COR-L47 (cell line): ENCODE measurements at places on chromosomes 1 and 21.

DNA sequence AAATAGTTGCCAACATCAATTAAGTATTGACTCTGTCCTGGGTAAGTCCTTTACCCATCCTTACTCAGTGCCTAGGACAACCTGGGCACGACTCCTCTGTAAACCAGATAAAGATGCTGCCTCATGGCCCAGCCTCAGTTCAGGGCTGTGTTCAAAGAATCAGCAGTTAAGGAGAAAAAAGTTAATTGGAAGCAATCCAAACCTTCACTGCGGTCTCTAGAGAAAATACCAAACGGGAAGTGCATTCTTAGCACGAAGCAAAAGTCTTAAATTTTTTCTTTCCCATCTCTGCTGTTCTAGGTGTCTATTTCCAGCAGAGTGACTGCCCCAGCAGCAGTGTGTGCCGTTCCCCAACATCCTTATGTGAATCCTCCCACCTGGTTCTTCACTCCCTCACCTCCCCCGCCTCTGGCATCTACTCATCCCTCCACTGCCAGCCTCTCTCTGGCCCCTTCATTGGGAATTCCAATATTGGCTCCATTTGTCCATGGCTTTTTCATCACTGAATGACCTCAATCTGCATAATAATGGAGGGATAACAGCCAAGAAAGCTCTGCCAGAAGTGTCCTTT is 23.2 kb downstream of the KANK4 start:
- no peak for DNase-seq

GRCh38 chr21:17789069-17789468 is 30.1 kb downstream of the C21orf91 start:
- DNase-seq: no peak

- no peak for DNase-seq
Measured at GRCh38 chr1:216566641-216567205, 143.5 kb upstream of the USH2A start.

- no peak for DNase-seq
Measured at GRCh38 chr1:241447031-241447644, 72.4 kb downstream of the FH start.

DNA sequence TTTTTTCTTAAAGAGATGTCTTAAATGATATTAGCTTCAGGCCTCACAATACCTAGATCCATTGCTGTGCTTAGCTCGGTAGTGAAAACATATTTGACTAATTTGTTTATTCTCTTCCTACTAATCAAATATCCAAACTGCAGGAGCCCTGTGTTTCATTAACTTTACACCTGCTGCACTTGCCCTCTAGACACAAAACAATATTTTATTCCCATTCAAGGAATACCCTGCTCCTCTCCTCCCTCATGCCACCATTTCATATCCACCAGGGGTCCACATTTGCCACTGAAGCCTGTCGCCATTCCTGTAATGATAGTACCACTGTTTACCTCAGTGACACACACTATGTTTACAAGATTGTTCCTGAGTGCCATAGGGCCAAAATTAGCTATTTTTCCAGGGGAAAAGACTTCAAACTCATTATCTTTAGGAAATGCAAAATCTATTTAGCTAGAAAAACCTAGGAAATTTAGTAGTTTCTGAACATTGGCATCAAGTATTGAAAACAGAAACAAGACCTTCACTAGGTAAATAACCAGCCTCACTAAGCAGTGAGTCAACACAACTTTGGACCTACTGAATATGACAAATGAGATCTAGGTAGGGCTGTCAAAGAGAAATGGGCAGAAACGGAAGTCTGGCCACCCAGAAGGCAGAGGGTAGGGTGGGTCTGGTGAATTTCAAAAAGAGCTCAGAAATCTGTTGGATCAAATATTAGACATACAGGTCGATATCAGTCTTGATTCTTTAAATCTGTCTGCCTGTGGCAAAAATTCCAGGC is 134.6 kb upstream of the KCNK1 start:
- DNase-seq: peak; percentile 65

DNA sequence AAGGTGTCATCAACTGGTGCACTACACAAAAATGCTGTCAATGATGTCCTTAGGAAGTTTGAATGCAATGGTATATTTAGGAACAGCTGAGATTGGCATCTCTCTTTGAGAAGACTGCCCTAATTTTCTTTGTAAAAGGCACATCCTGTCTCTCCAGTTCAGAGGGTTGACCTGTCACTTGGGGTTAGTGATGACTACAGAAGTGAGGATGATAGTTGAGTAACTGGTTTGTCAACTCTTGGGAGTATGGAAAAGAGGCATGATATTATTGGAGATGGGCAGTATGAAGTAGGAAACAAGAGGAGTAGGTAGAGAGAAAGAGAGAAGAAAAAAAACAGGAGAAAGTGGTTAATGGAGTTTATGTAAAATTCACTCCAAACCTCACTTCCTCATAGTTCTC is 40.4 kb upstream of the PIGC start:
- DNase-seq: no peak

DNA sequence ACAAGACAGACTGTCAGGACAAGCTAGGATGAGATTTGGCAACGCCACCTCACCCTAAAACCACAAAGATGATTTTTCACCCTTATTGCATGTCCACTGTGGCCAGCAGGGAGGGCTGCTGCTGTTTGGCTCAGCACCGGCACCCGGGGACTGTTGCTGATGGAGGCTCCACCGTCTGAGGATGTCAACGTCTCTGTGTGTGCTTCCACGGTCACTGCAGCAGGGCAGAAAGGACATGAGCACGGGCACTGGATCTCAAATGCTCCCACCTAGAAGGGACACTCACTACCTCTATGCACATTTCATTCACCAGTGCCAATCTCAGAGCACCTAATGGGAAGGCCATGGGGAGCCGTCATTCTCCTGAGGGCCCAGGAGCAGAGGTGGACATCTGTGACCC is 599.6 kb downstream of the PTPRU start:
- DNase-seq: peak; percentile 38

DNA sequence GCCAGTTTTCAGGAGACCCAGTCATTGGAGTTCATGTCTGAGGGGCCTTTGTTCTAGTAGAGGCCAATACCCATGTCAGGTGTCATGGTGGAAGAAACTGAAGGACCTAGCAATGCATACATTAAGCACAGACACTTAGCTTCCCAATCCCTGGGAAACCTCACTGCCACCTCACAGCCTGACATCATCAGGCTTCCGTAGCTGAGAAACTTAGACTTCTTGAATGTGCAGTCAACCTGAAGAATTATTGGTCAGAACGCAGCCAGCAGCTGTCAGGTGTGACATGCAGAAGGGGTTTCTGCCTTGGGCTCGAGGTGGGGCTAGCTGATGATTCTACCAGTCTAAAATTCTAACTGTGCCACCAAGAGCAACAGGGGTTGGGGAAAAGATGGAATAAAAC is 1.9 kb upstream of the ITPKB start:
- DNase-seq: no peak

- no peak for DNase-seq
Measured at GRCh38 chr1:243507672-243508302, 251.9 kb downstream of the SDCCAG8 start.

- no peak for DNase-seq
Measured at GRCh38 chr1:238672262-238672661, 714.1 kb upstream of the CHRM3 start.

DNA sequence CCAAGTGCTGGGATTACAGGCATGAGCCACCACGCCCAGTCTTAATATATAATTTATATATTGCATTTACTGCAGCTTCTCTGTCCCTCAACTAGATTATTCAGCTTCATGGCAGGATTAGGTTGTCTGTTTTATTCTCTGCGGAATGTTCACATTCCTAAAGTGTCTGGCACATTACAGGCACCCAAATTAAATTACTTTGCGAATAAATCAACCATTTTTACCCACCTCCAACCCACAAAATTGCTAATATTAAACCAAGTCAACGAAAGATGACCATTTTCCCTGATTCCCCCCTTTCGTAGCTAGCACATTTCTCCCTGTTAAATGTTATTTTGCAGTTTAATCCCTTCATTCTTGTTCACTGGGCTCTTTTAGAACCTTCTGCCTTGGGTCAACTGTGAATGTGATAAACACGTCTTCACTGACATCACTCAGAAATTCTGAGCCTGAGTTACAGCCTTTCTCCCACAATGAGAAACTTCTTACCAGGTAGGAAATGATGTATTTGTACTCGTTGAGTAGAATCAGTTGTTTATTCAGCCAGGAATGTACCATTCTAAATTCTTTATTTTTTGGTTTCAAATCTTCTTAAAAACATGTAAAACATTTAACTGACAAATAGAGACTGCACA is 35.9 kb downstream of the THAP3 start:
- no peak for DNase-seq

DNA sequence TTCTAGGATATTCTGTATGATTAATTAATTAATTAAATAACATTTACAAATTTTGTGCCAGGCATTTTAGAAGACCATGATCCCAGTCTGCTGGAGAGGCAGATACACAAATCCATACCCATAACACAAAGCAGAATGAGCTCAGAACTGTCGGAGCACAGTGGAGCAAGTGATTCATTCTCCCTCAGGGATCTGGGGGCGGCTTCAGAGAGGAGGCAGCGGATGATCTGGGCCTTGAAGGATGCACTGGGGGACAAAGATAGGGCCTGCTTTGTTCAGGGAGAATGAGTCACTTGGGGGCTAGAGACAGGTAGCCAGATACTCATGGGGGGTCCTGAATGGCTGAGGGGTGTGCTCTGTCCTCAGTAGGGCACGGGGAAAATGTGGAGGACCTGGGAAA is 50.9 kb upstream of the TRABD2B start:
- DNase-seq: no peak

DNA sequence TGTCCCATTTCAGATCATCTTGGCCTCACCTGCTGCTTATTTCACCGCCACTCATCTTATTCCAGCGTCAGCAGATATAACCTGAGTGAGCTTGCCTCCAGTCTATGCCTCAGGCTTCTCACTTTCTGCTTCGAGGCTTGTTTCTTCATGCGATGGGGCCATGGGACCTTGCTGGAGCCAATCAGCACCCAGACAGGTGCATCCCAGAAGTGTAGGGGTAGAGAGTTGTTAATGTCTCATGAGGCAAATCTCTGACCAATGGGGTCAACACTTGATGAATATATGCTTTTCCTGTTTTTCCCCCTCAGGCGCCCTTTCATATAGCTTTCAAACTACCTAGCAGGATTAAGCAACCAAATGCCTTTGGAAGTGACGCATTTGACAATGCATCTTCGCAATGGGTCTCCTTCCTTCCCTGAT is 935 bp upstream of the YIPF1 start:
- DNase-seq: no peak

DNA sequence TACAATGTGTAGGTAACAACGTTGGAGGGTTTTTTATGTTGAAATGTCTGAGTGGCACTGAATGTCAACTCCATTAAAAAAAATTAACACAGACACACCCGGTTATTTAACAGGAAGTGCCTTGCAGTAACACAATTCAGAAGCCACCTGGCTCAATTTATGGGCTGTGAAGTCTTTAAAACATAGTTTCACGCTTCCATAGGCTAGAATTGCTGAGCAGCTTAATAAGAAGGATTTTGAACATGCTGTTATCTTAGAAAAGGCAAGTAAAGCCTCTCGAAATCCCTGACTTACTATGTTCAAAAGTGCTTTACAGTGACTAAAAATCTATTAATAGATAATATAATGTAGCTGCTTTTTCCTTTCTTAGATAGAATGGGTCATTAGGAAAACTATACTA is 19.7 kb downstream of the SRSF4 start:
- no peak for DNase-seq

- no peak for DNase-seq
Measured at GRCh38 chr21:38478782-38479181, 19.5 kb downstream of the ERG start.

DNA sequence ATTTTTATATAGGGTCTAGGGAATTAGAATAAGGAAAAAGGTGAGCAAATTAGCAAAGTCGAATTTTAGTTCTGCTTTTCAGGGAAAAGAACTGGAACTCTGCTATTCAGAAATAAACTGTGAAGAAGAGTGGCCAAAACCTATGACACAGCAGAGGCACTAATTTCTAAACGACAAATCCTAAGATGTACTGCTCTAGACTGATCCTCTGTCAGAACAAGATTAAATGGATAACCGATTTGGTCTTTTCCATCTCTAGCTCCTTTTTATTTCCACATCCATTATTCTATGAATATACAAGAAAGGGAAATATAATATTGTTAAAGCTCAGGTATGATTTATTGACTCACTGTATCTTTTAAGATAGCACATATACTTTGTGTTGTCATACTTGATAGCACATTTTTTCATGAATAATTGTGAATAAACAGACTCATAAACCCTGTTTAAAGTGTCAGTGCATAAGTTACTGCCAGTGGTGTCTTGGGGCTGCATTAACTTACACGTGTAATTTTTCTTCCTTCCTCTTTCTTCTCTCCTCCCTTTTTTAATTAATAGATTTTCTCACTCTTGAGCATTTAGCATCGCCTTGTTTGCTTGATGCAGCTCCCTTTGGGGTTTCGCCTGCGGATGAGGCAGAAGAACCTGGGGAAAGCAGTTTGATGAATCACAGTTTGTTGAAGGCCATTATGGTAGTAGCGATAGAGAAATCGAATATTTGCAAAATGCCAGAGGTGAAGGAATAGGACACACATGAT is 496.6 kb downstream of the ADGRL2 start:
- no peak for DNase-seq

- DNase-seq: no peak
Measured at GRCh38 chr21:37337831-37338230, 28.7 kb upstream of the DYRK1A start.

DNA sequence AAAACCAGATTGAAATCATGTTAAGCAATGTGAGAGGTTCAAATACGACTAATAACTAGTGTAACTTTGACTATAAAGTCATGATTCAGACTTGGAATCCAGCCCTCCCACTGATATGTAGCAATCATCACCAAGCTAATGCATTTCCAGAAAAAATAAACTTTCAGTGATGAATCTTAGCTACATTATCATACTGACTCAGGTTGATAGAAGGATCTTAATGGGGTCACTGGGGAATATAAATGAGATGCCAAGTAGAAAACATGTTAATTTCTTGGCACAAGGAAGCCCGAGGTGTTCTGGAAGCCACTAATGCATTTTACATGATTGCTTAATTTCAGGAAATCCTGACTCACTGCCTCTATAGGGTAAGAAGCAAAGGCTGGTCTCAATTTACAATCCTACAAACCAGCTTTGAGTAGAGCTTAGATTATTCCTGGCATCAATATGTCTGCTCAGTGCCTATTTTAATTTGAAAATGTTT is 67.7 kb downstream of the SELENOF start:
- DNase-seq: no peak
